Progenitor cell of endocrine pancreas (in vitro differentiated cells): ENCODE measurements at places on chromosomes 2 and 18. TPM values are rescaled to one million over a fixed set of nuclear protein-coding genes. Genes with fewer than 3 reads are reported as not detected.

DNA sequence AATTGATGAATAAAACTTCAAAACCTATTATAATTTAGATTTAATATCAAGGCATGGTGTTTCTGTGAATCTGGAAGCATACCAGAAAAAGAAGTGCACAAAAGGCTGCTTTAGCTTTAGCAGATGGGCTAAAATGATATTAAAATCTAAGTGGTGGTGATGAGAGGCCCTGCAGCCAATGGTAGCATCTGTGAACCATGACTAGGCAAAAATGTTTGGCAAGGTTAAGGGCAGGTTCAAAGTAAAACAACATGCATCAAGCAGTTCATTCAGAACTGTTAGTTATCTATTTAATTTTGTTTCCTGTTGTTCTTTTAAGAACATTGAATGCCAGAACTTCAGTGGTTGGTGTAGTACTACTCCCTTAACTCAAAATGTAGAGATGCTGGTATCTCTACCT is 1736.9 kb upstream of the CELF4 start:
- H3K27ac ChIP-seq: no peak overlapping the region
- H3K4me3 ChIP-seq: no peak overlapping the region
- no peaks in the 10 kb centered on the region for H3K36me3 ChIP-seq
- no peaks in the 10 kb centered on the region for H3K4me1 ChIP-seq
- no peaks in the 10 kb centered on the region for H3K27me3 ChIP-seq
- no peak for DNase-seq

Gene DUSP28
- total RNA-seq: 4.9 and 6.4 TPM in 2 replicates

DNA sequence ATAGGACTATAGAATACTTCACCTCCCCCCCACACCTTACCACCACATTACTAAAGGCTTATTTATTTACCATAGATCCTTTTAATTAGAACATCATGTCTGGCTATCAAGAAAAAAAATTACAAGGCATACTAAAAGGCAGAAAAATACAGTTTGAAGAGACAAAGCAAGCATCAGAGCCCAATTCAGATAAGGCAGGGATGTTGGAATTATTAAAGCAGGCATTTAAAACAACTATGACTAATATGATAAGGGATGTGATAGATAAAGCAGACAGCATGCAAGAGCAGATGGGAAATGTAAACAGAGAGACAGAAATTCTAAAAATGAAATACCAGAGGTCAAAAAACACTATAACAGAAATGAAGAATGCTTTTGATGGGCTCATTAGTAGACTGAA is 55.4 kb upstream of the SMIM21 start:
- no peak overlapping the region for H3K4me3 ChIP-seq
- peaks cover 6% of the 10 kb centered on the region for H3K36me3 ChIP-seq
- H3K4me1 ChIP-seq: peaks cover 2% of the 10 kb centered on the region

- peaks cover 1% of the 10 kb centered on the region for H3K36me3 ChIP-seq
- no peak overlapping the region for H3K27ac ChIP-seq
- H3K4me3 ChIP-seq: no peak overlapping the region
- peaks cover 7% of the 10 kb centered on the region for H3K4me1 ChIP-seq
Measured at GRCh38 chr2:43273529-43273928, 47.1 kb upstream of the ZFP36L2 start.

- H3K4me1 ChIP-seq: peaks cover 2% of the 10 kb centered on the region
- no peaks in the 10 kb centered on the region for H3K36me3 ChIP-seq
- no peak for DNase-seq
- no peak overlapping the region for H3K27ac ChIP-seq
- no peak overlapping the region for H3K4me3 ChIP-seq
Measured at GRCh38 chr18:37539236-37539635, 26.4 kb downstream of the CELF4 start.

Gene PIEZO2
- 1.7 TPM in 2 replicates for total RNA-seq
